ENCODE measurements at places on chromosomes 5 and 9.
A peak's percentile ranks its signal among the peaks of the same experiment; 100 is the strongest.

DNA sequence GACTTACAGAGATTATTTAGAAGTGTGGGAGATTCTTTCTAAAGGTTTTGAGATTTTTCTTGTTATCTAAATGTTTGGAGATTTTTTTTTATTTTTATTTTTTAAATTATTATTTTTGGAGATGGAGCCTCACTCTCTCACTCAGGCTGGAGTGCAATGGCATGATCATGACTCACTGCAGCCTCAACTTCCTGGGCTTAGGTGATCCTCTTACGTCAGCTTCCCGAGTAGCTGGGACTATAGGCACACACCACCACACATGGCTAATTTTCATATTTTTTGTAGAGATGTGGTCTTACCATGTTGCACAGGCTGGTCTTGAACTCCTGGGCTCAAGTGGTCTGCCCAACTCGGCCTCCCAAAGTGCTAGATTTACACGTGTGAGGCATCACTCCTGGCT, 694.5 kb downstream of the TLE1 start:
- peak; percentile 5 for DNase-seq

- no peak for DNase-seq
These were observed 214.7 kb downstream of the DENND1A start for GRCh38 chr9:123715258-123715657.

- DNase-seq: no peak
These were observed 20.0 kb upstream of the GDNF start for GRCh38 chr5:37859805-37860204.

GRCh38 chr9:37753489-37754190, at the start of gene TRMT10B:
Gene TRMT10B (plus strand): TSS chr9:37753805. CDS start chr9:37761932, 8,127 bp downstream.
- peak; percentile 81 for DNase-seq

DNA sequence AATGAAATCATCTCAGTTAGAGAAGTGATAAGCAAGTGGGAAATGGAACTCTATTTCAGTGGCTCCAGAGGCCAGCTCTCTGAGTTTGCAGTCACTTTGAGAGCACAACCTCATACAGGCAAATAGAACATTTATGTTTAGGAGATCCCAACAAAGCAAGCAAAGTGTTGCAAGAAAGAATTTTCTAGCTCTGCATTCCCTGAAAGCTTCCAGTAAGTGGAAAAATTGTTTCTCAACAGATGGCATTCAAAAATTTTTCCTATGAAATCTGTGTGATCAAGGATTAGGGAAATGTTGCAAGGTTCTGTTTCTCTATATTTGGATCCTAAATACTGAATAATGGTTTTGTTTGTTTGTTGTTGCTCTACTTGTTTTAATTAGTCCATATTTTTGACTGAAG, 764.2 kb upstream of the ZNF608 start:
- peak; percentile 78 for DNase-seq

- no peak for DNase-seq
These were observed 50.8 kb upstream of the GLRX start for GRCh38 chr5:95873351-95873750.

GRCh38 chr5:38607396-38607795, 51.0 kb upstream of the LIFR start:
- peak; percentile 91 for DNase-seq
